Ecto neural progenitor cell (in vitro differentiated cells): ENCODE measurements at places on chromosomes 5 and 9.

DNA sequence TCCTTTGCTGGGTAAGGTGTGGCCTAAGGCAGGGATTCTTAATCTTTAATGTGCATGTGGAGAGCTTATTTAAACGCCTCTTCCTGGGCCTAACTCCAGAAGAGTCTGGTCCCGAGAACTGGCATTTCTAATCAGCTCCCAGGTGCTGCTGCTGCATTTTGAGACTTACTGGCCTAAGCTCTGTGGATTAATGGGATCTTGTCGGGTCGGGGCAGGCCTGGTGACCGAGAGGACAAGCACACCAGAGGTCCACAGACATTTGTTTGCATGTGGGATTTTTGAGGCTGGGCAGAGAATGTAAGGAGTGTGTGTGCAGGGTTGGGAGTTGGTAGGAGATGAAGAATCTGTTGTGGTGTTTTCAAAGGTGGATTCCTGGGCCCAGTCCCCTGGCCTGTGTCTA is 95.0 kb upstream of the DAP start:
- no peak for DNase-seq

GRCh38 chr9:17135295-17136160 is 688 bp downstream of the CNTLN start:
- DNase-seq = peak; percentile 69

- no peak for DNase-seq
These were observed 14.1 kb upstream of the C5orf58 start for GRCh38 chr5:170218726-170219125.

GRCh38 chr5:102873379-102873932 is 118.4 kb downstream of the PAM start:
- no peak for DNase-seq

- DNase-seq = no peak
These were observed 322.1 kb downstream of the ARHGEF28 start for GRCh38 chr5:73947906-73948640.

DNA sequence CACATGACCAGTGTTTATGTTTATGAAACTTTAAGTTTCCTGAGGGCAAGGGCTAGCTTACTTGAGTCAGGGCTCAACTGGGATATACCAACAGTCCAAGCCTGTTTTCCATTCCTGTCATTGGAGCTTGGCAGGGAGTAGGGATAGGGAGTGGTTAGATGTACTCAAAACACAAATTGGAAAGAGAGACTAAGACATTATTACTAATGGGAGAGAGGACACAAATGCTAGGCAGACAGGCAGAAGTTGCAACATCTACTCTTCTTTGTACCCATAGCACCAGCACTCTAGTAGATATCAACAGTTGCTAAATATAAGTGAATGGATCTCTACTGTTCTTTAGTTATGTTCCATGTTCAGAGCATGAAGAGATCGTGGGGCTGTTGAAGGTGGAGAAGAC is 62.8 kb downstream of the NPR3 start:
- no peak for DNase-seq

DNA sequence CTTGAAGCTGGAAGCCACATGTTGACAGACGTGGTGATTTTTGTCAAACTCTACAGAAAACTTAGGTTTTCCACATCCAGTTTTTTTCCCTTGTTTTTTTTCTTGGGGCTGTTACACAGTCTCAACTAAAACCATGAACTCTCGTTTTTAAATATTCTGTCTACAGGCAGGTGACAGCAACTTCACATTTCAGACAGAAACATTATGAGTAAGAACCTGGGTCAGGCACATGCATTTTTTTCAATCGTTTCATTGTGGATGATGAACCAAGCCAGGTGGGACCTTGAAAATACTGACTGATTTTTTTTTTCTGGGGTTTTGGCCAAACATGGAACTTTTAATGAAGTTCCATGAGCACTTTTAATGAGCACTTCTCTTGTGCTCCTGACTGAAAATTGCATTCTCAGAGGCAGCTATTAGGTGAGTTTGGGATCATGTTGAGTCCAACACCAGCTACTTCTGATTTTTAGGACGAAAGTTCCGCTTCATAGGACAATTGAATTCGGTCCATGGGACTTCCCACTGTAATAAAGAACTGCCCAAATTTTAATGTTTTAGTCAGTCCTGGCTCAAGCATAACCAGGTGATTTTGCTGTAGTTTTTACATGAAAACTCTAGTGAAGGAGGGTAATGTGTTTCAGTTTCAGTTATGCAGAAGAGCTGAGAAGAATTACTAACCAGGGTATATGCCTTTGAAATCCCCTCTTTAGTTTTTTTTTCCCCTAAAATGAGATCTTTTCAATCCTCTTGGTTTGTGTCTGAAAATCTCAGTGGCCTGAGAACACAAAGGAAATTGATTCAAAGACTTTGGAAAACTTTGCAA is 93.2 kb upstream of the ADAMTS16 start:
- DNase-seq = no peak

- peak; percentile 77 for DNase-seq
These were observed 2.9 kb downstream of the FPGS start for GRCh38 chr9:127805620-127806019.

- no peak for DNase-seq
These were observed 433.2 kb downstream of the MAT2B start for GRCh38 chr5:163938595-163938994.

GRCh38 chr5:32315221-32316014 is 2.7 kb upstream of the MTMR12 start:
- no peak for DNase-seq

DNA sequence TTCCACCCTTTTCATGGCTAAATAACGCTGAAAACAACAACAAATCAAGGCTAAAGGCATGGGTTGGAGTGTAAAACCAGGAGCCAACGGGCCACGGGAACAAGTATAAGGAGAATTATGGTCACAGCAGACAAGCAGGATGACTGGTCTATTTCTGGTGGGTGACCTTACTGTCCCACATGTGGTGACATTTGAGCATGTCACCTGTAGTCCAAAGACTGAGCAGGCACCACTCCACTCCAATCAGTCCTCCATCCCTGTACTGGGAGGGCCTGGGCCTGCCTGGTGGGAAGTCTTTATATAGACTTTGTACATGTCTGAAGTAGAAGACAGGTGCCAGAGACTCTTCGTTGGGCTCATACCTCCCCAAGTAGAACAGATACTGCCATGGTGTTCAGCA is 36.8 kb downstream of the C9orf153 start:
- DNase-seq = no peak

DNA sequence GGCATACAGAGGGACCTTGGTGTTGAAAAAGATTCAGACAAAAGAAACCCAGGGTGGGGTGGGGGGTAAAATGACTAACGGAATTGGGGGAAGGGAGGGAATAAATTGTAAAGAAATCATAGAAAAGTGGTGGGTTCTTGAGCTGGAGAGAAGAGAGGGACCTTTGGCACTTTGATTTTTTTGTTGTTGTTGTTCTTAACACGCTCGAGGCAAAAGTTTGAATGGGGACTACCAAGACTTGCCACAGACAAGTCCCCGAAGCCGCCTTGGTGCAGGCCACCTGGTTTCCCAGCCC is 616 bp downstream of the VCAN start:
- DNase-seq = no peak

DNA sequence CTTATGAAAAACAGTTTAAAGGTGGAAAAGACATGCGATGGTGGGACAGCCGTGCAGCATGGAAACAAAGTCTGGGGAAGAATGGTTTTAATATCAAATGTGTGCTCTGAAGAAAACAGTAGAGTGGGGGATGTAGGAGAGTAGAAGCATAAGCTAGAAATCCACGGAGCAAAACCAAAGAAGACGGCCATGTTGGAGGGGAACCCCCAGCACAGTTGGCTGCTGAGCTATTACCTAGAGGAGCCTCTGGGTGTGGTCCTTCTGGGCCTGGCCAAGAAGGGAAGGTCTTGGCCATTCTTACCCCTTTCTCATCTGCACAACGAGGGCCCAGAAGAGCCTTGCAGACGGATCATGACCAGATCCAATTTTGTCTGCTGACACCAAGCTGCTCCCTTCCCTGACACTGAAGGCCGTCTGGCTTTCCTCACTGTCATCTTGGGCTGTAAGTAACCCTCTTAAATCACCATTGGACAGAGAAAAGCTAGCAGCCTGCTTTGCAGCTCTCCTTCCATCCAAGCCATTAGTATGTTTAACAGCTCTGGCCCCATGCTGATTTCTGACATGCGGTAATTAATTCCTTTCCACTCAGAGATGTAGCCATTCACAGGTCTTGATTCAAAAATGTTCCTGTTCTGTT is 189.5 kb downstream of the SEC61B start:
- no peak for DNase-seq

DNA sequence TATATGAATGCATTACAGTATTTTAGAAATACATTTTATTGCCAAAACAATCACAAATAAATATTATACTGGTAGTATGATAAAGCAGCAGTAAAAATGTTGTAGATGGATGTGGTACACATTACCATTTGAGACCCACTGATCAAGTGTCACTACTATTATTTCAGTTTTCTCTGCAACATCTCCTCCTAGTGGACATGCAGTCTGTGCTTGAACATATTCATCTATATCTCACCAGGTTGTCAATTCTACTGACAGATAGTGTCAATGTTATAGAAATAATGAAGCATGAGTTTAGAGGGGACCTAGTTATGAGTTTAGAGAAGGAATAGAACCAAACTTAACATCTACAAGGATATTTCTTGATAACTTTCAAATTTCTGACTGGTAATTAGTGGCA is 39.2 kb upstream of the ELOVL7 start:
- DNase-seq = no peak

DNA sequence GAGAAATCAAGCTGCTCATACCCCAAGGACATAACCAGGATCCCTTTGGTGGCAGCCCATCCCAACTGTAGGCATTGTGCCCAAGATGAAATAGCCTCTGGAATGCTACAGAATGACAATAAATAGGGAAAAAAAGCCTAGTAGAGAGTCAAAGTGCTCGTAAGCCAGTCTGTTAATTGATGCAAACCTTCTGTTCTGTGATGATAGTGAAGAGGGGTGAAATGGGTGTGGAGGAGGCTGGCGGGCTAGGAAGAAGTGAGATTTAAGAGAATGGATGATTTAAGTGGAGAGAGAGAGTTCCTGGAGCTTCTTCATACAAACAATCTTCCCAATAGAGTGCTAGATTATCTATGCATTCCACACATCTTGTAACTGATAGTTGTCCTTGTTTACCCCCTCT is 301.0 kb upstream of the PCSK5 start:
- no peak for DNase-seq

DNA sequence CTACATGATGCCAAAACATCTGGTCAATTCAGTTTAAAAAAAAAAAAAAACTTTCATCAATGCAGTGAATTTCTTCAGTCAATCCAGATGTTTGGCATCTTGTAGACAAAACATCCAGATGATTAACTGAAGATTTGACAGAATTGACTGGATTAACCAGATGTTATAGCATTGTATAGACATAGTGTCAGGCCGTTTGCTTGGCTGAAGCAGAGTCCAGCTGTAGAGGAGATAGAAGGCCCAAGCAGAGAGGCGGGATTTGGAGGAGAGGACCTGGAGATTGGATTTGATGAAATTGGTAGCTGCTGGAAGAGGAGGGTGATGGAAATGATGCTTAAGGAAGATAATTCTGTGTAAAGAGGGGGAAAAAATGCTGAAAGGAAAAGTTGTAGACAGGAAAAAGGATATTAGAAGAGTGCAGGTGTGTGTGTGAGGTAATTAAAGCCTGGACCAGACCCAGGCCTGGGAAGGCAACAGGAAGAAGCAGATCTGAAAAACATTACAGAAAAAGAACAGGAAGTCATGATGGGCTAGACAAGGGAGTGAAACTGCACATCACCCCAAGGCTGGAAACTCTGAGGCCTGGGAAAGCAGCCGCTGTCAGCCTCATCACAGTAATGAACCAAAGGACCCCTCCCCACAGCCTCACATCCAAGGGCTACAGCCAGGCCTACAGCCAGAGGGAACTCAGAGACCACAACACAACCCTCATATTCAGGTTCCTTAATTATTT is 258.3 kb downstream of the CWC27 start:
- no peak for DNase-seq

- no peak for DNase-seq
These were observed 823.2 kb downstream of the TLE1 start for GRCh38 chr9:80866121-80866520.

DNA sequence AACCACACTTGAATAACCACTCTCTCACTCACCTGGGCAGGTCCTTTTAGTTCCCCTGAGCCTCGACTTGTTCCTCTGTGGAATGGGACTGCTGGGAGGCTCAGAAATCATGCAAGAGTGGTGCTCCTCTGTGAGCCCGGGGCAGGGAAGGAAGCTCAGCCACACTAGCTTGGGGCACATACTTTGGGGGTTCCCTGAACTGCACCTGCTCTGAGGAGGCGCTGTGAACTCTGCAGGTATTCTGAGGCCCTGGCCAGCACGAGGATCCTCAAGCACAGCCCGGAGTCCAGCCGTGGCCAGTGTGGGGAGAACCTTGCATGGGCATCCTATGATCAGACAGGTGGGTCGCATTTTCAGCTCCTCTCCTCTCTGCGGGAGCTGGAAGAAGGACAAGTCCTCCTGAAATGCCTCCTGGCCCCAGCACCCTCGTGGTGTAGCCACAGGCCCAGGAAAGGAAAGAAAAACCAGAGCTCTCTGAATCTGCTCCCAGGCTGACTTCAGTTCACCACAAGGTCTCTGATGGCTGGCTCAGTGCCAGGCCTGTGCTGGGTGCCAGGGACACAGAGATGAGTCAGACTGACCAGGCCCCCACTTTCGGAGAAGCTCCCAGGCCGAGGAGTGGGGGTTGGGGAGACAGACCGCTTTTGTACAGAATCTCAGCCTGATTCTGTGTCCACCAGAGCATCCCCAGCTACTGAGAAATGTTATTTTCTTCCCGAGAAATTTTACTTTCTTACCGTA is 11.9 kb downstream of the GLIPR2 start:
- DNase-seq = no peak

GRCh38 chr5:65695162-65695755 is 26.6 kb downstream of the SGTB start:
- DNase-seq = no peak

- DNase-seq = no peak
These were observed 238.3 kb upstream of the NUDT12 start for GRCh38 chr5:103800741-103801495.

DNA sequence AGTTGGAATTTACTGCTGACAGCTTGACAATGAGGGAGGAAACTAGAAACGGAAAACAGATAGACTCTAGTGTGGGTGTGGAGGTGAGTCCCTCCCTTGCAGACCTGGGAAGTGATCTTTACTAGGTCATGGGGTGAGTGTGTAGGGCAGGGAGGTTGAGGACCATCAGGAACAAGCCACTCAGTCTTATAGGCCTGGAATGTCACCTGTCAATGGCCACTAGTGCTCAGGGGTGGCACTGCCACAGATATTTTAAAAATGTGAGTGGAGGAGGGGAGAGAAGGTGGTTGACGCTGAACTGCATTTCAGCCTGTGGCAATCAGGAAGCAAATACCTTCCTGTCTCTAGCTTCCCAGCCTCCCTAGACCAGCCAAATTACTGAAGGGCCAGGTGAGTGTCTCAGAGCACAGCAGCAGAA is 9.0 kb downstream of the OR2S2 start:
- no peak for DNase-seq

- no peak for DNase-seq
These were observed 4.7 kb downstream of the PFDN1 start for GRCh38 chr5:140298183-140298601.

- DNase-seq = no peak
These were observed 107.5 kb upstream of the FBN2 start for GRCh38 chr5:128645581-128645980.

GRCh38 chr5:118326481-118327045 is 661.8 kb downstream of the DTWD2 start:
- no peak for DNase-seq

- no peak for DNase-seq
These were observed 97.9 kb downstream of the YIPF5 start for GRCh38 chr5:144072518-144072927.

- DNase-seq = no peak
These were observed 198.8 kb downstream of the ADAMTS12 start for GRCh38 chr5:33692980-33693379.

- DNase-seq = no peak
These were observed 208.9 kb upstream of the SLC30A5 start for GRCh38 chr5:68884883-68885282.

GRCh38 chr5:178576591-178577351 is 13.4 kb downstream of the COL23A1 start:
- peak; percentile 75 for DNase-seq
